Activated naive CD8-positive, alpha-beta T cell treated with anti-CD3 and anti-CD28 coated beads, Interleukin-2, amount 10 ng/mL, durations not matched to agents 7 days and 5 days (primary cell): ENCODE measurements at places on chromosomes 2 and 18. TPM values are rescaled to one million over a fixed set of nuclear protein-coding genes. Genes with fewer than 3 reads are reported as not detected.
A peak's percentile ranks its signal among the peaks of the same experiment; 100 is the strongest.

GRCh38 chr2:30588994-30589393, 141.9 kb downstream of the LCLAT1 start:
- H3K4me1 ChIP-seq, result no peaks in the 10 kb centered on the region
- H3K27ac ChIP-seq, result no peak overlapping the region
- H3K36me3 ChIP-seq, result peaks cover 21% of the 10 kb centered on the region
- H3K4me3 ChIP-seq, result no peak overlapping the region

DPP4 gene
- total RNA-seq, result 107 TPM

CAPN13 gene
- not detected for total RNA-seq

DNA sequence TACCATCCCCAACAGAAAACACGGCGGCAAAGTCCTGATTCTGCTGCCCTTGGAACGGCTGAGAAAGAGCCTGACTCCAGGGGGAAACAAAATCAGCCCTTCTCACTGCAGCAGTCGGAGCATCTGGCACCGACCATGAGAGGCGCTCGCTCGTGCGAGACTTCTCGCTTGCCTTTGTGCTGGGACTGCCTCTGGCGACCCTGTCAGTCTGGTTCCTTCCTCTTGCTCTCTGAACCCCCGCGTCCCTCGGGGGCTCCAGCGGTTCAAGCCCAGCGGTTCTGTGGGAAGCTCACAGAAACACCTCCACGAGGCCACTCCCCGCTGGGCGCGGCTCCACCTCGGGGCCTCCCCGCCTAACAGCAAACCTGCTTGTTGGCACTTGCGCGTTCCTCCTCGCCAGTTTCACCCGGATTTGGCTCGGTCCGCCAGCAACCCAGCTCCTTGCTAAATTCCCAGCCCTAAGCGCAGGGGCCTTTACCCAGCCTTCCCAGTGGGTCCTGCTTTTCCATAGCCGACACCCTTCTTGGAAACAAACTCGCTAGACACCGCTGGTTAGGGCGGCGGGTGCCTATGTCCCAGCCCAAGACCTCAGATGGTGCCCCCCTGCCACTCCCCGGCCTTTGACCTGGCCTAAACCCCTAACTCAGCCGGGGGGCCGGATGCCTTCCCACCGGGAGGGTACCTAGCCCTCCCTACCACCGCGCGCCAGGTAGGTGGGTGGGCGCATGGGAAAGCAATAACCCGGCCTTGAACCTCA, 2.2 kb downstream of the RND3 start:
- H3K27me3 ChIP-seq, result peaks cover 52% of the 10 kb centered on the region
- peaks cover 9% of the 10 kb centered on the region for H3K4me1 ChIP-seq
- H3K4me3 ChIP-seq, result peak overlapping the region; percentile 32
- no peak overlapping the region for H3K27ac ChIP-seq

DNA sequence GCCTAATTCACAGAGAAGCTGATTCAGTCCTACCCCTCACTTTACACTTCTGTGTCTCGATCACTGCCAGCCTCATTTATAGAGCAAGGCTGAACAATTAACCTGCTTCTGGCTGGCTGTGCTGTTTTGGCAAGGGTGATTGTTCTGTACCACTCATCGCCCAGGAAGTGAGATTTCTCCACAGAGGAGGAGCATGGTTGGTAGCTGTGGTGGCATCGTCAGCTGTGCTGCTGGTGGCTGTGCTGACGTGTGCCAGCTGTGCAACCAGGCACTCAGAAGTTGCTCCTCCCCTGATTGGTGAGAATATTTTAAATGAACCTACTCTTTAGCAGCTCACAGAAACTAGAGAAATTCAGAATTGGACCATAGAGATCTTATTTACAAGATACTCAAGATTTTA, 158.3 kb downstream of the EML6 start:
- no peak for DNase-seq
- H3K27ac ChIP-seq, result no peak overlapping the region
- H3K36me3 ChIP-seq, result no peaks in the 10 kb centered on the region
- H3K4me3 ChIP-seq, result no peak overlapping the region
- no peaks in the 10 kb centered on the region for H3K4me1 ChIP-seq
- peaks cover 10% of the 10 kb centered on the region for H3K27me3 ChIP-seq

GRCh38 chr2:216004697-216005283, 8.6 kb downstream of the MREG start:
- H3K4me3 ChIP-seq, result no peak overlapping the region
- H3K27ac ChIP-seq, result no peak overlapping the region
- peaks cover 2% of the 10 kb centered on the region for H3K36me3 ChIP-seq
- no peaks in the 10 kb centered on the region for H3K27me3 ChIP-seq

WNT10A gene
- total RNA-seq, result 2.5 TPM

GRCh38 chr2:24453379-24454073, 37.5 kb upstream of the NCOA1 start:
- peaks cover 2% of the 10 kb centered on the region for H3K27me3 ChIP-seq
- H3K27ac ChIP-seq, result no peak overlapping the region
- H3K36me3 ChIP-seq, result peaks cover 5% of the 10 kb centered on the region
- no peak overlapping the region for H3K4me3 ChIP-seq
- no peak for DNase-seq
